CD4-positive, alpha-beta T cell treated with Interleukin-2 at 100 ng/mL for 4 hours (primary cell): ENCODE measurements at places on chromosomes 16 and 17.

DNA sequence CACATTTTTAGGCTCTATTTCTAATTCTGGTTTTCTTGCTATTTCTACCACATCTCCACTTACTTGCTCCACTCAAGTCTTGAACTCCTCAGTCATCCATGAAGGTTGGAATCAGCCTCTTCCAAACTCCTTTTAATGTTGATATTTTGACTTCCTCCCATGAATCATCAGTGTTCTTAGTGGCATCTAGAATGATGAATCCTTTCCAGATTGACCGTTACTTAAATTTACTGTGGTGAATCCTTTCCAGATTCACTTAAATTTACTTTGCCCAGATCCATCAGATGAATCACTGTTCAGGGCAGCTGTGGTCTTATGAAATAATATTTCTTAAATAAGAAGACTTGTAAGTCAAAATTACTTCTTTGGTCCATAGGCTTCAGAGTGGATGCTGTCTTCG, 32.4 kb downstream of the CLTC start:
- DNase-seq, result no peak

DNA sequence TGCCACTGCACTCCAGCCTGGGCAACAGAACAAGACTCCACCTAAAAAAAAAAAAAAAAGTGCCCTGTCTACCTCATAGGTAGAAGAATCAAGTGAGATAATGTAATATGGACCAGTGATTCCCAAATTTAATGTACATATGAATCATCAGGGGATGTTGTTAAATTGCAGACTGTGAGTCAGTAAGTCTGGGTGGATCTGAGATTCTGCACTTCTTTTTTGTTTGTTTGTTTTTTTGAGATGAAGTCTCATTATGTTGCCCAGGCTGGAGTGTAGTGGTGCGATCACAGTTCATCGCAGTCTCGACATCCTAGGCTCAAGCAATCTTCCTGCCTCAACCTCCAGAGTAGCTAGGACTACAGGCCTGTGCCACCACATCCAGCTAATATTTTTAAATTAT, 31.6 kb downstream of the HOXB1 start:
- no peak for DNase-seq

DNA sequence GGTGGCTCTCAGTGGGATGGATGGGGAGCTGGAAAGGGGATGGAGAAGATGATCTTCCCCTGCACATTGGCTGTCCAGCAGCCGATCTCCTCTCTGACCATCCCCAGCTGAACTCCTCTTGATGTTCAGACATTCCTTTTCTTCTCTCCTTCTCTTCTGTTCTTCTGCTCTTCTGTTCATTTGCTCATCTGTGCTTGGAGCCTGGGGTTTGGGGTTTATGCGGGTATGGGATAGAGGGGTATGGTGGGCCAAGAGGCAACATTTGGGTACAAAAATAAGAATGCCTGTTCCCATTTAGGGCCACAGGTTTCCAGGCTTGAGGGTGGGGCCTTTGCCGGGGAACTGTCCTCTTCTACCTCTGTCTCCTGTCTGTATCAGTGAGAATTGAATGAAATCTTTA, 205.4 kb upstream of the XYLT1 start:
- DNase-seq, result no peak

DNA sequence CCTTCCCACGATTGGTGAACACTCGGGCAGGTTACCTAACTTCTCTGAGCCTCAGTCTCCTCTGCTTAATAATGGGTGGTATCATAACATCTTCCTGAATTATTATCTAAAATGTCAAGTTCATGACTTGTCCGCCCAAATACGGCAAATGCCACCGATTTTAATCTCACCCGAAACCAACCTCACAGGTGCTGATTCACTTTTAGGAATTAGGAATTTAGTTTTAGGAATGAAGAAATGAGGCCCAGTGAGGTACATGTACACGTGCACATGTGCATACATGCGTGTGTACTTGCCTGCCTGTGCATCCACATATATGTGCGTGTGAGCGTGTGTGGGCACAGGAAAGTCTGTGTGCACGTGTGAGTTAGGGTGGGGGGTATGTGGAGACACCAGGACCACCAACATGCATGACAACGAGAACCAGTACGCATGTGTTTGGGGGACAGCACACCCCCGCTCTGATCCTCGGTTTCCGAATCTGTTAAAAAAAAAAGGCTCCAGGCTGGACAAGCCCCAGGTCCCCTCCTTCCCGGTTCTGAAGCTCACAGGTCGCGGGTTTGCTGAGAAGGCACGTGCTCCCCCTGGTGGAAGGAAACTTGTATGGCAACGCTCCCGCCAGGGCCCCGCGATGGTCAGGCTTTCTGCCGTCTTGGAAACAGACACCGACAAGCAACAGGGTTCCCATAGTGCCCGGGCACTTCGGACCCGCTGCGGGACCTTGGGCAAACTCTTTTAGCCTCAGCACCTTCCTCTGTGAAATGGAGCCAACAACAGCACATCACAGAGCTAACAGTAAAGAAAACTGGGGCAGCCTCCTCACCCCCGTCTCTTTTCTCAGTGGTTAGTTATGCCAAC, 219.2 kb downstream of the RBFOX3 start:
- DNase-seq, result peak; percentile 65

DNA sequence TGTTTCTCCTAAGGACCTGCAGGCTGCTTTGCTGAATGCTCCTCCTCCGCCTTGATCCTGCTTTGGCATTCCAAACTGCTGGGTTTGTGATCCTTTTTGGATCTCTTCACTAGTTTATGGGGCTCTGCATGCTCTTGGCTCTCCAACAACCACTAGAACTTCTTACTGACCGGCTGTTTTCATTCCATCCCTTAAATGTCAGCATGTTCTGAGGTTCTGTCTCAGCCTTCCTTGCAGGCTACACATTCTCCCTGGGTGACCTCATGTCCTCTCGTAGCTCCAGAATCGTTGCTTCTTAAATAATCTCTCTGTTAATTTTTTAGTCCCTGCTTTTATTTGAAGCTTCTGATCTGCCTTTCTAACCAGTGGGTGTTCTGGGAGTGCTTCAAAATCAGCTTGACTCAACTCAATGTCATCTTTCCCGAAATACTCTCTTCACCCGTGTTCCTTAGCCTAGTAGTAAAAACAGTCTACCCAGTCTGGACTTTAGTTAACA, 119.0 kb upstream of the HS3ST2 start:
- DNase-seq, result no peak

DNA sequence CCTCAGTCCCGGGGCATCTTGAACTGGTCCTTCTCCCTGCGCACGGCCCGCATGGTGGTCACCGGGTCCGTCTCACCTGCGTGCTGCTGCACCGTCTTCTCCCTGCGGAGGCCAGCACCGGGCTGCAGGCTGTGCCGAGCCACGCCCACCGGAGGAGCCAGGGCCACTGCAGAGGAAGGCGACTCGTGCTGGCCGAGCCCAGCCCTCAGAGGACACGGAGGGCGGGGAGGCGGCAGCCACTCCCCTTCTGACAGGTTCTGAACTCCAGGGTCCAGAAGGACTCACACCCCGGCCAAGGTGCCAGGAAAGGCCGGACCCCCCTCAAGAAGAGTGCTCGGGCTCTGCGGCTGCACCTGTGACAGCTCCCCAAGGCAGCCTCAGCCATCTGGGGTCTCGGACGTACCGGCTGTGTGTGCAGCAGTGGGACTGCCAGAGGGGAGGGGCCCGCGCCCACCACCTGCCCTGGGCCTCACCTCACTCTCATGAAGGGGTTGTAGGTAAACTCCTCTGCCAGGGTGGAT, 15.8 kb upstream of the IGFALS start:
- no peak for DNase-seq

GRCh38 chr17:50689251-50689650, 18.5 kb downstream of the ANKRD40 start:
- no peak for DNase-seq

DNA sequence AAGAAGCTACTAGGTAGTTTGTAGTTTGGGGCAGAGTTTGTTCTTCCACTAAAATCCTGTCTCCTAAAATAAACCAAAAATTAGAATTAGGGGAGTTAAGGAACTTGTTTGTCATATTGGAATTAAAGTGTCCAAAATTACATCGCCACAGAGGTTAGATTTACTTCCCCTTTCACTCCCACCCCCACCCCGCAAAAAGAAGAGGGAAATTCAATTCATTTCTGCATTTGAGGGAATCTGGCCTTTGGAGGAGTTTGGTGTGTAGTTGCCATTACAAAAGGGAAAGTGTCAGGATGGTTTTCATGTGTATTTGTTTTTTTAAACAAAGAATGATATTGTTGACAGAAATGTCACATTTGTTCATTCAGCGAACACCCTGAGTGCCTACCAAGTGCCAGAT, 5.8 kb downstream of the TMEM97 start:
- DNase-seq, result no peak
